ENCODE measurements at places on chromosomes 5 and 9. TPM values are rescaled to one million over a fixed set of nuclear protein-coding genes. Genes with fewer than 3 reads are reported as not detected.

CCDC180 gene
- total RNA-seq, result 3.4 TPM

TRPM3 gene
- total RNA-seq, result not detected

PPP3R2 gene
- not detected for total RNA-seq

LHX3 gene
- total RNA-seq, result not detected

Measured in activated naive CD4-positive, alpha-beta T cell treated with anti-CD3 and anti-CD28 coated beads, Interleukin-2, amount 10 ng/mL, durations not matched to agents 5 hours and 36 hours (primary cell).